GM12864 (cell line): ENCODE measurements at places on chromosomes 2 and 18.

GRCh38 chr2:75153221-75153620, 46.1 kb downstream of the TACR1 start:
- DNase-seq: no peak

GRCh38 chr18:54003195-54003594, 221.3 kb downstream of the MBD2 start:
- no peak for DNase-seq

- no peak for DNase-seq
Measured at GRCh38 chr2:234601213-234601612, 104.3 kb upstream of the ARL4C start.

- no peak for DNase-seq
Measured at GRCh38 chr18:76720683-76721082, 101.7 kb upstream of the ZNF236 start.

GRCh38 chr18:51561821-51562220, 364.3 kb upstream of the MEX3C start:
- DNase-seq: no peak

DNA sequence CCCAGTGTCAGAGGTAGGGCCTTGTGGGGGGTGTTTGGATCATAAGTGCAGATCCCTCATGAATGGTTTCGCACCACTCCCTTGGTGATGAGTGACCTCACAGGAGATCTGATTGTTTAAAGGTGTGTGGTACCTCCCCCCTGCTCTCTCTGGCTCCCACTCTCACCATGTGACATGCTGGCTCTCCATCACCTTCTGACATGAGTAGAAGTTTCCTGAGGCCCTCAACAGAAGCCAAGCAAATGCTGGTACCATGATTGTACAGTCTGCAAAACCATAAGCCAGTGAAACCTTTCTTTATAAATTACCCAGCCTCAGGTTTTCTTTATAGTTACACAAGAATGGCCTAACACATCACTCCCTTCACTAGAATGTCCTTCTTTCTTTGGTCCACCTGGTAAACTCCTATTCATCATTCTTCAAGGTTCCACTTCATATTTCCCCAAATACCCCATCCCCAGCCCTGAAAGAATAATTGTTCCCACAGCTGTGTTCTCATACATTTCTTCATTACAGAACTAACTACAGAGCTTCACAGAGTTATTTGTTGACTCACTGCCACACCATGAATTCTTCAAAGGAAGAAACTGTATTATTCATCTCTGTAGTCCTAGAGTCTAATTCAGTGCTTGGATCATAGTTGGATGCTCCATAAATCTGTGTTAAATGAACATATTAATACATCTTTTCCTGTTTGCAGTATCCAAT, 81.2 kb upstream of the STK17B start:
- DNase-seq: no peak

DNA sequence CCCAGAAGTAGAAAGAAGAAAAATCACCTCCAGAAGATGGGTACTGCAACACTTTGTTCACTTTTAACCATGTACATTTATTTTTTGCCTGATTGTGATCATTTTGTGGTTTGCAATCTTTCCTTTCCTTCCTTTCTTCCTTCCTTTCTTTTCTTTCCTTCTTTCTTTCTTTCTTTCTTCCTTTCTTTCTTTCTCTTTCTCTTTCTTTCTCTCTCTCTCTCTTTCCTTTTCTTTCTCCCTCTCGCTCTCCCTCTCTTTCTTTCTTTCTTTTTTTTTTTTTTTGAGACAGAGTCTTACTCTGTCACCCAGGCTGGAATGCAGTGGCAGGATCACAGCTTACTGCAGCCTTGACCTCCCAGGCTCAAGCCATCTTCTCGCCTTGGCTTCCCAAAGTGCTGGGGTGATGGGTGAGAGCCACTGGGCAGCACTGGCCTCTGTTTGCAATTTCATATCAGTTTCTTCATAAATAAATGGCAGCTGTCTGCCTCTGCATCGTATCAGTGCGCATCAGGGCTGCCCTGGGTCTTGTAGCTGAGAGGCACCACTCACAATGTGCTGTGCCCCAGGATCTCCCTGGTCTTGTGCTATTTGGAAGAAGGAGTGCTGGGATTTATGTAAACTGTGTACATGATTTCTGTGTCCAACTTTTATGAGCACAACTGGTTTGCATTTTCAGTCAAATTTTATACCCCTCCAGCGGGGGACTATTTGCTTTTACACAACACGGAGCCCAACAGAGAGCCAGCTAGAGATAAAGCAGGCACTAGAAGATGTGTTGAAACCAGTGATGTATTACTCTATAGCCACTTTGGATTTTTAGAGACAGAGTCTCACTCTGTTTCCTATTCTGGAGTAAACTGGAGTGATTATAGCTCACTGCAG, 6.9 kb upstream of the LIMS2 start:
- DNase-seq: no peak

GRCh38 chr2:126717928-126718327, 62.0 kb downstream of the GYPC start:
- no peak for DNase-seq

GRCh38 chr2:221243771-221244170, 328.3 kb downstream of the EPHA4 start:
- no peak for DNase-seq

GRCh38 chr2:17877811-17878280, 621 bp upstream of the KCNS3 start:
- no peak for DNase-seq

DNA sequence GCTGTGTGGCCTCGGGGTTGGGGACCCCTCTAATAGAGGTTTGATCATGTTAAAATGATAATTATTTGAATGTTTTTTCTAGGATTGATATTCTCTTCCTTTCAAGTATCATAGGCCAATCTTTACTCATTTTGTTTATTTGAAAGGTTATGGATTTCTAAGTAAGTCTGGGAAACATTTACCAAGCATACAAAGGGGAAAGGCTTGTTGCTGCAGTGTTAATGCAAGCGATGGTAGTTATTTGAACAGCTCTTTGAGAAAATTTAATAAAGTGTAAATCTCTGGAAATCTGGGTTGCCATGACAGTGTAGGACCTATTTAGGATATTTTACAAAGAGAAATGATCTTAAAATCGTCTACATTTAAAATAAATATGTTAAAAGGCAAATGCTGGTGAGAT, 56.1 kb downstream of the SPTBN1 start:
- no peak for DNase-seq
